Endothelial cell of umbilical vein (primary cell): ENCODE measurements at places on chromosomes 4 and X. TPM values are rescaled to one million over a fixed set of nuclear protein-coding genes. Genes with fewer than 3 reads are reported as not detected.
A peak's percentile ranks its signal among the peaks of the same experiment; 100 is the strongest.

- no peak for DNase-seq
Measured at GRCh38 chrX:47596256-47596655, 14.0 kb downstream of the TIMP1 start.

Gene PALLD
- total RNA-seq = 47.9 and 48.2 TPM in 2 replicates

- DNase-seq = peak; percentile 85
Measured at GRCh38 chr4:41339812-41340809, 83.4 kb downstream of the UCHL1 start.

GRCh38 chr4:7073526-7074390 is 5.9 kb upstream of the GRPEL1 start:
- DNase-seq = peak; percentile 49

Gene CEP135
- 14.7 and 15.3 TPM in 2 replicates for total RNA-seq

- no peak for DNase-seq
Measured at GRCh38 chr4:33262824-33263223, 2542.7 kb downstream of the PCDH7 start.

DNA sequence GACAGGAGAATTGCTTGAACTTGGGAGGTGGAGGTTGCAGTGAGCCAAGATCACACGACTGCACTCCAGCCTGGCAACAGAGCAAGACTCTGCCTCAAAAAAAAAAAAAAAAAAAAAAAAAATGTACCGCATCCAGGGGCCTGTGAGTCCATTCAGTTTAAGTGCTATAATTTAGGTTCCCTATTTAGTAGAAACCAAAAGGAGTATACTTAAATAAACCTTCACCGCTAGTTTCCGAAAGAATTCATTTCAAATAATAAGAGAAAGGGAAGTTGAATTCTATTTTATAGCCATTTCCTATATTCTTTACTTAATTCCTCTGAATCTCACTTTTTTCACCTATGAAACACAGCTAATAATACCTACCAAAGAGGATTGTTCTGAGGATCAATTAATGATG is 20.8 kb upstream of the LRBA start:
- DNase-seq = no peak

DNA sequence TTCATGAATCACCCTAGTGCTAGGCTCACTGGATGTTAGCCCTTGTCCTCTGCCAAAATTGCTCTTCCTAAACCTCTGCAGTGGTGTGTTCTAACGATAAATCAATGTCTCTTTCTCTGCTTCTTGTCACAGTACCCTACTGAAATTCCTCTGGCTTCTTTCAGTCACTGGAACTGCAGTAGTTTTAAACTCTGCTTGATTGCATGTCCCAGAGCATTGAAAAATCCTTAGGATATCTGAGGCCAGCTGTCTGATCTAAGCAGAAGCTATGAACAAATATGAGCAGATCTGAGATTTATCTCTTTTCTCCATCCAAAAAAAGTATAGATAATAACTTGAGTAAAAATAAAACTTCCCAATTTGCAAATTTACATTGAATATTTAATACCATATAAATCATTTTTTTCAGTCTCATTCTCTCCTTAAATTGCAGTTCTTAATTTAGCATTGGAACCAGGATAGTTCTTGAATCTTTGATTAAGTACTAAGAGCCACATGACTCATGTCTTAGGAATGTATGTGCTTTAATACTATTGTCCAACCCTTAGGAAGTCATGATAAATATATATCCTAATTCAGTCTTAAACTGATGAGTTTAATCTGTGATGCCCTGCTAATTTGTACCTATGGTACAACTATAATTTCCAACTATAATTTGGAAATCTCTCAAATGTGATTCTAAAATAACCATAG is 169.7 kb downstream of the PDHA2 start:
- no peak for DNase-seq

- no peak for DNase-seq
Measured at GRCh38 chr4:159021597-159022385, 81.1 kb upstream of the RAPGEF2 start.

GRCh38 chr4:39648213-39648612 is 9.5 kb upstream of the SMIM14 start:
- DNase-seq = no peak

- no peak for DNase-seq
Measured at GRCh38 chrX:10628906-10629305, 8.5 kb upstream of the MID1 start.

DNA sequence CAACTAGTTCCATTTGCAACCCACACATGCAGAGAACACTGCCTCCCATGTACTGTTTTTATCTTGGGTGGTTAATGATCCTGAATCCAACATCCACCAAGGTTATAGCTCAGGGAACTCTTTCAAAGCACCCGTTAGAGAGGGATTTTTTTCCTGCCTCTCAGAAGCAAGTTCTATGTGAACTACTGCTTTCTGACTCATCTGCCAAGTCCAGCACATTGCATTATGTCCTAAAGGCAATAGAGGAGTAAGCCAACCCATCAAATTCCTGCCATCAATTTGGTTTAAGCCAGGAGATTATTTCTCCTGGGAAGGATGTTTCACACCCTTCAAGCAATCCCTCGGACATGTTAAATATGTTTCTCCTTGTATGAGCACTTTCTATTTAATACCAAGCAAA is 334.5 kb downstream of the GASK1B start:
- no peak for DNase-seq

- DNase-seq = no peak
Measured at GRCh38 chr4:189779281-189779980, 161.2 kb upstream of the FRG1 start.

DNA sequence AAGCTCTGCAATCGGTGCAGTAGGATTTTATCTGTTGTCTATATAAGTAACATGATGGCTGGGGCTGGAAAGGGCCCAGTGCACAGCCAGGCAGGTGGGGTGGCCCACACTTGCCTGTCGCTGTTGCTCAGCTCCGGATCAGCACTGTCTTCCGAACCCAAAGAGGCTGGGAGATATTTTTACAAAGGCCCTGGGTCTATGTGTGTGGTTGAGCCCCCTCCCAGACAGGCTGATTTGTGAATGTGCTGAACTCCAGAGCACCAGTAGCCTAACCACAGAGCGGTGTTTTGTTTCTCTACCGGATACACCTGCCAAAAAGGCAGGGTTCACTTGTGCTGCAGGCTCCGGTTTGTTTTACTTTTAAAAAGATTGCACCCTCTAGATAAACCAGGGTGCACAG is 33.5 kb upstream of the CHRNA9 start:
- no peak for DNase-seq

Gene KLF3
- total RNA-seq = 50.5 and 51.8 TPM in 2 replicates

- DNase-seq = no peak
Measured at GRCh38 chr4:75015627-75016026, 82.7 kb downstream of the PARM1 start.

DNA sequence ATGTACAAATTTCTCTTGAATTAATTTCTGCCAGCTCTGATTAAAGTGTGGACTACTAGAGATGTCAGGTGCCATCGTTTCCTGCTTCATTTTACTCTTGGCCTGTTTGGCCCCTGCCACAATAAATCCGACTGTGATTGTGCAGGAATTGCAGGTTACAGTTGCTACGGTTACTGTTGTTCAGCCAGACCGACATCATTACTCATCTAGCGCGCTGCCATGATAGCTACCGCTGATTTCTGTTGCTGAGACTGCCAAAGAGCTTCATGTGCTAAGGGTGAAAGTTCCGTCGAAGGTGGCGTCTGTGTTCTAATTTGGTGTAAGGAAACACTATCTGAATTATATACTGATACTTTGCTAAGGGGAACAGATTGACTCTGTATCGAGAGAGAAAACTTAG is 22.1 kb downstream of the SLIT2 start:
- DNase-seq = no peak

DNA sequence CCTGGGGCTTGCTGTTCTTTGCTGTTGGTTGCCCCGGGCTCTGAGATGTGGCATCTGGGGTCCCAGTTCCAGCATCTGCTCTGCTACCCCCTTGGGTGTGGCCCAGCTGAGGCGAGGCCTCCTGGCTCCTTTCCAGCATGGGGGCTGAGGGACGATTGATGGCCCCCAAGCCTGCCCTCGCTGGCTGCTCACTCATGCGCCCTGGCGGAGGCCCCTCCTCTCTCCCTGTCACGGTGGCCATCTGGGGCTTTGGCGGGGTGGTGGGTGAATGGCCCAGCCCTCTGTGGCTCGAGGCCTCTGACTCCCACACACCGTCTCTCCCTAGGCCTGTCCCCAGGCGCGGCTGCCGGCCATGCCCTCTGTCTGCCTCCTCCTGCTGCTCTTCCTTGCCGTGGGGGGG is 1.8 kb downstream of the PLXNA3 start:
- no peak for DNase-seq

Gene XAGE1A
- not detected in 2 replicates for total RNA-seq

Gene ZNF185
- total RNA-seq = 19.7 and 31.6 TPM in 2 replicates

DNA sequence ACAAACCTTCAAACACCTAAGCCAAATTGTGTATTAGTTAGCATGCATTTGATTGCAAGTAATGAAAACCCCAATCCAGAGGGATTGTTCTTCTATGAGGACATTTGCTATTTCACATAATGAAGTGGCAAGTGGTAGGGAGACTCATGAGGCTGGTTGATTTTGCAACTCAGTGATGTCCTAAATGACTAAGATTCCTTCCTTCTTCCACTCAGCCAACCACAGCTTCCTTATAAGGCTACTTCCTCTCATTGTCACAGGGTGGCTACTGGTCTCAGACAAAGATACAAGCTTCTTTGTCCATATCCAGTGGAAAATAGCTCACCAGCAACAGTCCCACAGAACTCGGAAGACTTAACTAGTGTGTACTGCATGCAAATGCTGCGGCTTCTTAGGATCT is 5.3 kb upstream of the OTC start:
- peak; percentile 75 for DNase-seq
